ENCODE measurements at places on chromosomes 1 and 21.
A peak's percentile ranks its signal among the peaks of the same experiment; 100 is the strongest.

DNA sequence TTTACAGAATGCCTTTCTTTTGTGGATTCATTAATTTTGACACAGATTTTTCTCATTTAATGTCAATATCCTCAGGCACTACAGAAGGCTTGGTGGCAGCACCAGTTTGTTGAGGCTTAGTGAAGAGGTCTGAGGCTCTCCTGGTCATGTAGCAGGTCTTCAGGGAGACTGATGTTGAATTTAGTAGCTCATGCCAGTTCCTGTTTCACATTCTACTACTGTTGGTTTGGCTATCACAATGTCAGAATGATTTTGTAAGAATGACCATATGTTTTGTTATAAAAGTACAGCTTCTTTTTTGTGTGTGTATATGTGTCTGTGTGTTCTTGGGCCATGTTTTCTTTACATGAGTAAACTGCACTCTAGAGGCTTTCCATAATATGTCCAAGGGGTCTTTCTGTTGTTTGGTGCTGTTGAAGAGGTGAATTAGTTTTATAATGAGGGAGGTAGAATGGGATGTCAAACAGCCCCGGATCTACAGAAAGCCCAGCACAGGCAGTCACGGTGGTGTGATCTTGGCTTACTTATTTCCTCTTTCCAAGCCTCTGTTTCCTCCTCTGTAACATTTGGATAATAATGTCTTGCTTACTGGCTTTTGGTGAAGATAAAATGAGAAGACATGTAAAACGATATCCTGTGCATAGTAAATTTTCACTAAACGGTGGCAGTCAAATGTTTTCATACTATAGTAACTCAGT is 32.0 kb downstream of the C1orf21 start:
- no peak for DNase-seq

DNA sequence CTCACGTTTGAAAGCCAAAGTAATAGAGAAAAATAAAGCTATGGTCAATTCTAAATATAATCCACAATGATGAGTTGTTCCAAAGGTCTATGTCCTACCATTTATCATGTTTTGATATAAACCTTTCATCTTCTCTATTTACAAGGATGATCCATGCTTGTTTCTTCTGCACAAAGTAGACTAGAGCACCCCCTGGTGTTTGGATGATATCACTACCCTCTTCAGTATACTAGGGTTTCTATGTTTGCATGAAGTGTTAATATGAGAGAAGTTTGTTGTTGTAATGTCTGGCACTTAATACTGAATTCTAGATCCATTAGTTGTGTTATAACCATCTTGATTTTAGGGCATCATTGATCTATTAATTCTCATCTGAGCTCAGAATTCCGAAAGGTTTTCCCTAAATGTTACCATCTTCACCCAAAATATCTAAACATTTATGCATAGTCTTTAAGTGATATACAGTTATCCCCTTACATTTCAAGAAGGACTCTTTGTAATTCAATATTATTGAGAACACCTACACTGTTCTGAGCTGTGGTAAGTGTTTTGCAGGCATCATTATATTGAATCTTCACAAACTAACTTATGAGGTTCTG is 21.1 kb downstream of the CLDN8 start:
- DNase-seq = peak; percentile 33

DNA sequence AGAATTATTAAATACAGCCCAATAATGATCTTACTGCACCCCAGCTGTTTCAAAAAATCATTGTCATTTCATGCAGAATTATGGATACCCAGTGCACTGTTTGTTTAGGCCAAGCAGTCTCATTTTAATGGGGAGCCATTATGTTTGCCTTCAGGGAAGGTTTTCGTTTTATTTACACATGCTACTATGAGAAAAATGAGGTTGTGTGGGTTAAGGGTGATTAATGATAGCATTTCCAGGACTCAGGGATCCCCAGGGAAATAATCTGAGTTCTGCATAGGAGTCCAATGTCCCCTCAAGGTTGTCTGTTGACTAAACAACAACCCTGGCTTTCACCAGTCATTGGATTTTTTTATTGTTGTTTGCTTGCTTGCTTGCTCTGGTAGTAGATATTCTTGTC is 71.0 kb upstream of the ZP4 start:
- no peak for DNase-seq

DNA sequence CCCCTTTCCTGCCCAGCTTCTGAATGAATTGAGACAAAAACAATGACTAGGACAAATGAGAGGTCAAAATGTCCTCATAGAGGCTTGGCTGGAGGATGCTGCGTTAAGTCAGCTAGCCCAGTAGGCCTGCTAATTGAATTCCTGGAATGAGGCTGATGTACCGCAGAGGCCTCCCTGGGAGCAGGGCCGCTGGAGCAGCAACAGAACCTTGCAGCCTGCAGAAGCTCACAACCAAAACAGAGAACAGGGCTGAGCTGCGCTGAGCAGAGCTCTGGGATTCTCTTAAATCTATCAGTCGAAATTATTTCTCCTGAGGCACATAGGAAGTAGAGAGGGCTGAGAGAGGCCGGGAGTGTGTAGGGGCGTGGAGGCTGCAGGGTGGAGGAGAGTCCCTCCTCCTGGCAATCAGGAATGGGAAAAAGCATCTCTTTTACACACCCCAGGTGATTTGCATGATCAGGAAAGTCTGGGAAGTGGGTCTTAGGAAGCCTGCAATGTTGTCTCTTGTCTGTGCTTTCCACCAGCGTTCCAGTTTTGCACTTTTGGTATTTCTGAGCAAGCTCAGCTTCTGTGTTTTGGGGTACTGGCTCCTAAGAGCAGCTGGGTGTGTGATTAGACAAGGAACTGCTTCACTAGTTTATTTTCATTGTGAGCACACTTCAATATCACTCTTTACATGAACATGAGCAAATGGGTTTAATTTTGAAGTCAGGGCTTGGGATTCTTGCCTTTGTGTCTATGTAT is 66.5 kb downstream of the RYR2 start:
- no peak for DNase-seq

- no peak for DNase-seq
Observed at GRCh38 chr1:27686223-27686990, 14.4 kb upstream of the IFI6 start.

DNA sequence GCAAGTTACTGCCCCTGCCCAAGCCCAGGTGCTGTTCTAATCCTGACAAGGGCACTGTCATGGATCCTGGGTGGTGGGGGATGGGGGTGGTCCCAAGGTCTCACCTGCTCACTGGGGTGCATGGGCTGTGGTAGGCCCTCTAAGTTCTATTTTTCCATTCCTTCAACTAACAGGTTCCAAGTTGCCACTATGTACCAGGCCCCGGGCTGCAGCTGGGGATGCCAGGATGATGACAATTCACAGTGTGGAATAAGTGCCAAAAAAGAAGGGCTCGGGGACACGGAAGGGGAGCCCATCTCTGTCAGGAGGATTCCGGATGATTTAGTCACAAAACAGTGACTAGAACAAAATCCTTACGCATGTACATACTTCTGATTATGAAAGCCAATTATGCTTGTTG is 76.0 kb downstream of the STUM start:
- no peak for DNase-seq

GRCh38 chr21:45836268-45836655 is 145.3 kb upstream of the COL6A1 start:
- DNase-seq = no peak

- no peak for DNase-seq
Observed at GRCh38 chr1:22376001-22376400, 75.7 kb upstream of the ZBTB40 start.

DNA sequence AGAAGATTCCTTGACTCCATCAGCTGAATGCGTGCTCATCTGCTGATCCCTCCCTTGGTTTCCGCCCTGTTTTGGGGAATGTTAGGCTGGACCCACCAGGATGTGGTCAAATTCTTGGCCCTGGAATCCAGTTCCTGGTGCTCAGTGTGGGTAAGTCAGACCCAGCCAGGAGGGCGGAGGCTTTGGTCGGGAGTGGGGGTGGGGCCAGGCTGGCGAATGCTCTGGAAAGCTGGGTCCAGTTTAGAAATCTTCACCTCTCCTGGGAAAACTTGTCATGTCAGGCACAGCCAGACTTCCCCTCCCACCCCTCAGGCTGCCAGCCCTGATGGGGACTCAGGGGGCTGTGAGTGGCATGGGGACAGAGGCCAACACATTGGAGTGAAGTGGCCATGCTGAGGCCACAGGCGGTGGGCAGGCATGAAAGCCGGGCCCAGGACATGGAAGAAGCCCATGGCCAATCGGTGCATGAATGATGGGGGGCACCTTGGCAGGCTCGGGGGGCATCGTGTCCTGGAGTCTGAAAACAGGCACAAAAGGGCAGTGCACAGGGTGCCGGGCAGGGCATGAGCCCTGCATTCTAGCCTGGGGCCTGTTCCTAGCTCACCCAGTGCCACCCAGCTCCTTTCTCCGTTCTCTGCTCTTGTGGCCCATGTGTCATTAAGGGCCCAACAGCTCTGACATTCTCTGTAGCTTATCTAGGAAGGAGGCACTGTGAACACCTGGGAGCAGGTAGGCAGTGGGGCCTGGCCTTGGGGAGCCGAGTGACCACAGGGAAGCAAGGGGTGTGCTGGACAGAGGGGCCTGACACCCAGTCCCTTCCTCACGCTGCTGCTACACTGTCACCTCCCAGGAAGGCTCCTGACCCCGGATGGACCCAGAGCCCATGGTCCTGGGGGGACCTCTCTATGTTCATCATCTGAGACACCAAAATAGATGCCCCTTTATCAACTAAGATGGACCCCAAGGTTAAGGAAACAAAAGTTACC is 14.6 kb upstream of the PADI1 start:
- DNase-seq = peak; percentile 92

DNA sequence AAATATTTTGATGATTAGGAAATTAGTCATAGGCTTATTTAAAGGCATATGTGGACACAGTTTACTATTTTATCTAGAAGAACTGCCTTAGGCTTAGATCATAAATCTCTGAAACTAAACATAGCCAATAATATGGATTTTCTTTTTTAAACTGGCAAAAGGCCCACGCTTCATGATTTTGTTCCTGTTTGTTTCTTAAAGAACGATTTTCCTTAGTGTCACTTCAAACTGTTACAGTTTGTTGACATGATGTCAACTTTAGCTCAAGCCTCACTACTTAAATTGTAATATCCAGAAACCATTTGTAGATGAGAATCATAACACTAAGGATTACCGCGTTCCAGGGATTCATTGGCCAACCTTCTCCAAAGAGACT is 322.6 kb downstream of the HHIPL2 start:
- no peak for DNase-seq
